Progenitor cell of endocrine pancreas (in vitro differentiated cells): ENCODE measurements at places on chromosomes 3 and 15. TPM values are rescaled to one million over a fixed set of nuclear protein-coding genes. Genes with fewer than 3 reads are reported as not detected.

Gene GOLGA6L10
- 8.7 and 9.5 TPM in 2 replicates for total RNA-seq

Gene QARS1
- 402 and 417 TPM in 2 replicates for total RNA-seq

Gene IP6K2
- 207 and 212 TPM in 2 replicates for total RNA-seq

Gene PAQR9
- total RNA-seq: 2.5 and 2.7 TPM in 2 replicates

Gene MLH1
- 43.8 and 46.9 TPM in 2 replicates for total RNA-seq

Gene CADPS
- 145 and 149 TPM in 2 replicates for total RNA-seq

Gene TMEM39A
- total RNA-seq: 48.3 and 51.6 TPM in 2 replicates

Gene ECE2
- not detected in 2 replicates for total RNA-seq

Gene HRG
- total RNA-seq: not detected in 2 replicates

Gene TRH
- 0.24 and 0.36 TPM in 2 replicates for total RNA-seq

Gene CD276
- total RNA-seq: 198 and 207 TPM in 2 replicates

Gene CKMT1A
- total RNA-seq: 4.0 TPM in 2 replicates

Gene SLC12A8
- total RNA-seq: 9.2 and 10.7 TPM in 2 replicates

Gene FBXW12
- 0.20 and 0.38 TPM in 2 replicates for total RNA-seq

Gene CLSTN2
- 2.8 and 2.9 TPM in 2 replicates for total RNA-seq

Gene ZNF620
- total RNA-seq: 23.0 and 26.2 TPM in 2 replicates

Gene CAPN3
- 2.9 and 3.7 TPM in 2 replicates for total RNA-seq

Gene TRIM42
- total RNA-seq: not detected in 2 replicates

Gene RAB6B
- total RNA-seq: 10.5 and 12.9 TPM in 2 replicates

Gene ELL3
- total RNA-seq: 2.1 and 3.8 TPM in 2 replicates

Gene TMEM207
- total RNA-seq: 0.27 TPM in 1 of 2 replicates, not detected in the other

Gene COL7A1
- 31.5 and 38.4 TPM in 2 replicates for total RNA-seq

Gene SCN5A
- total RNA-seq: 1.7 and 4.2 TPM in 2 replicates

Gene MESP1
- total RNA-seq: 0.50 and 0.51 TPM in 2 replicates

Gene MB21D2
- total RNA-seq: 12.5 and 13.4 TPM in 2 replicates

Gene ZNF860
- 2.1 and 2.2 TPM in 2 replicates for total RNA-seq

Gene SLMAP
- 64.7 and 65.8 TPM in 2 replicates for total RNA-seq

Gene ACOX2
- 11.7 and 12.8 TPM in 2 replicates for total RNA-seq

Gene PBRM1
- total RNA-seq: 128 and 131 TPM in 2 replicates

Gene REC114
- total RNA-seq: not detected in 2 replicates

Gene MGLL
- 0.43 and 0.62 TPM in 2 replicates for total RNA-seq

Gene FETUB
- total RNA-seq: not detected in 2 replicates

Gene DPP8
- 30.7 TPM in 2 replicates for total RNA-seq

Gene GRAMD2A
- total RNA-seq: 4.0 and 5.0 TPM in 2 replicates

Gene SLC51B
- not detected in 2 replicates for total RNA-seq

Gene USP50
- 0.47 and 0.48 TPM in 2 replicates for total RNA-seq

Gene WDR49
- total RNA-seq: 0.43 and 0.91 TPM in 2 replicates

Gene LCTL
- total RNA-seq: 1.5 and 1.8 TPM in 2 replicates

Gene CCDC191
- total RNA-seq: 15.6 and 15.9 TPM in 2 replicates

Gene ZKSCAN7
- 22.4 and 25.0 TPM in 2 replicates for total RNA-seq
